ENCODE measurements at places on chromosomes 16 and 17. TPM values are rescaled to one million over a fixed set of nuclear protein-coding genes. Genes with fewer than 3 reads are reported as not detected.

ABCA3 gene
- 18.7 TPM for total RNA-seq

TNRC6C gene
- 68.0 TPM for total RNA-seq

MT1E gene
- 51.2 TPM for total RNA-seq

MYH13 gene
- not detected for total RNA-seq

C16orf74 gene
- total RNA-seq, result not detected

CLEC18B gene
- not detected for total RNA-seq

ARL17A gene
- total RNA-seq, result 4.4 TPM

DNA sequence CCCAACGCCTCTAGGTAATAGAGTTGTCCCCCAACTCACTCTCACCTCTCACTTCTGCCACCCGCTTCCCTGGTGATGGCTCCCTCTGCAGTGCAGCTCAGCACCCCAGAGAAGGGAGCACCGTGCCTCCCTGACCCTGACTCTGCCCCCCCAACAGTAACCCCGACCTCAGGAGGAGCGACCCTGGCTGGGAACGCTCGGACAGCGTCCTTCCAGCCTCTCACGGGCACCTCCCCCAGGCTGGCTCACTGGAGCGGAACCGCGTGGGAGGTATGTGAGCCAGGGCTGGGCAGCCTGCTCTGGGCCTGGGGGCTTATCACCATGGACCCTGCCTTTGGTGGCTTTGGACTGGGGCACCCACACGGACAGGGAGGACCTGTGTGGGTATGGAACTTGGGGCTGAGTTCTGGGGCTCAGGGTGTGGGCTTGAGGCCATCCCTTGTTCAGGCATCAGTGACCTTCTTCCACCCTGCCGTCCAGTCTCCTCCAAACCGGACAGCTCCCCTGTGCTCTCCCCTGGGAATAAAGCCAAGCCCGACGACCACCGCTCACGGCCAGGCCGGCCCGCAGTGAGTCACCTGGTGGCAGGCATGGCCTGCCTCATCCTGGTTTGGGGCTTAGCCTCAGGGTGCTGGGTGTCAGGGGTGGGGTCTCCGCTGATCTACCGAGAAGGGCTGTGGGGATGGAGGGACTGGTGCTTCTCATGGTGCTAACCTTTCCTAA is 6.7 kb upstream of the C17orf107 start:
- no peaks in the 10 kb centered on the region for H3K4me1 ChIP-seq
- no peaks in the 10 kb centered on the region for H3K27me3 ChIP-seq
- H3K4me3 ChIP-seq, result no peak overlapping the region
- no peaks in the 10 kb centered on the region for H3K36me3 ChIP-seq

DNA sequence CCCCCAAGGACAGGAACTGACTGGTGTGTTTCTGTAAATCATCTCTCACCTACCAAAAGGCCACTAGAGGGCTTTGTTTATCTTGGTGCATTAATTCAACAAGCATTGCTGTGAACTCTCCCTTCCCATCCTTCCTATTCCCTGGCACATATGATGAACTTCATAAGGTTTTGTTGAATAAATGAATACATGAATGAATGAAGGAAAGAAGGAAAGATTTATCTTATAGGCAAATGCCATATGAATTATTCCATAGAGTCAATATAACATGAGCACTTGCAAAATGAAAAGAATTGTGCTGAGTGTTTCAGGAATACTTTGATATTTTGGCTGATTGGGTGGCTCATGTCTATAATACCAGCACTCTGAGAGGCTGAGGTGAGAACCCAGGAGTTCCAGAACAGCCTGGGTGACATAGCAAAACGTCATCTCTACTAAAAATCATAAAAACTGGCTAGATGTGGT is 4.3 kb downstream of the SPDYE4 start:
- DNase-seq, result no peak
- H3K4me3 ChIP-seq, result no peak overlapping the region

- H3K4me1 ChIP-seq, result no peaks in the 10 kb centered on the region
- H3K27me3 ChIP-seq, result no peaks in the 10 kb centered on the region
- H3K4me3 ChIP-seq, result no peak overlapping the region
Measured at GRCh38 chr17:83182620-83183101, 103.3 kb downstream of the METRNL start.

DNA sequence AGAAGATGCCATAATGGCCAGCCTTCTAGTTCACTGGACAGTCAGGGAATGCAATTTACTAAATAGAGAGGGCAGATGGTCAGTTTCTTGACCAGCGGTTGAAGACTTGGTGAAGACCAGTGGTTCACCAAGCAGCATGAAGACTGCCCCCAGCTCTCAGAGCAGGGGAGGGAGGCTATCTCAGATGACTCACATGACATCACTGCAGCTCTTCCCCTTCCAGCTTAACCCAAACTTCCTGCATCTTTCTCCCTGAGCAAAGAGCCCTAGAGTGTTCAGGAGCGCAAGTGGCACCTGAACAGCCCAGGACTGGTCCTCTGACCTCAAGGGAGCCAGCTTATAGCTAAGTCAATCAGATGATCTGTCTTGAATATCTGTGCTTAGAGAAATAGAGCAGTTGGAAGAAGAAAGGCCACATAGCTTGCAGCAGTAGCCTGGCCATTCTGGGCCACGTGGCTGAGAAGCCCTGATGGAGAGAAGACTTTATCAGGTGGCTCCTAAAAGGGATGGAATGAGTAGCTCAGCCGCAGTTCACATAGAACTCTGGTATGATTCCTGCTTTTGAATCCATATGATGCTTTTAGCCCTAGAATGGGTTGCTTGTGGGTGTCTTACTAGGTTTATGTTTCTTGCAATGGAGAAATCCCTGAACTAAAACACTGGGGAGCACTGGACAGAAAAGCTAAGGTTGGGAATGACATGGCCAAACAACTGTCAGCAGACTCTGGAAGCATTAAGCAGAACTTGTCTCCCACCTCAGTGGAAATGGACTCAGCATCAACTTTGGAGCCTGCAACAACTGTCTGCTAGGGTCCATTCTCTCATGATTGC is 392.1 kb upstream of the CCL2 start:
- no peaks in the 10 kb centered on the region for H3K36me3 ChIP-seq
- no peaks in the 10 kb centered on the region for H3K27me3 ChIP-seq
- no peak for DNase-seq
- H3K4me3 ChIP-seq, result no peak overlapping the region
- no peaks in the 10 kb centered on the region for H3K4me1 ChIP-seq

- no peak for DNase-seq
- no peak overlapping the region for H3K4me3 ChIP-seq
- no peaks in the 10 kb centered on the region for H3K36me3 ChIP-seq
- H3K27me3 ChIP-seq, result no peaks in the 10 kb centered on the region
Measured at GRCh38 chr16:86818671-86819532, 240.6 kb downstream of the FOXL1 start.

GRCh38 chr17:68108313-68109000 is 72.9 kb downstream of the KPNA2 start:
- no peak overlapping the region for H3K4me3 ChIP-seq
- no peak overlapping the region for H3K27ac ChIP-seq
- no peaks in the 10 kb centered on the region for H3K36me3 ChIP-seq
- H3K27me3 ChIP-seq, result no peaks in the 10 kb centered on the region
- no peak for DNase-seq

GRCh38 chr17:8922451-8922850 is 43.1 kb downstream of the PIK3R5 start:
- no peaks in the 10 kb centered on the region for H3K27me3 ChIP-seq
- H3K36me3 ChIP-seq, result no peaks in the 10 kb centered on the region
- H3K4me3 ChIP-seq, result no peak overlapping the region
- H3K4me1 ChIP-seq, result no peaks in the 10 kb centered on the region
- no peak overlapping the region for H3K27ac ChIP-seq

DNA sequence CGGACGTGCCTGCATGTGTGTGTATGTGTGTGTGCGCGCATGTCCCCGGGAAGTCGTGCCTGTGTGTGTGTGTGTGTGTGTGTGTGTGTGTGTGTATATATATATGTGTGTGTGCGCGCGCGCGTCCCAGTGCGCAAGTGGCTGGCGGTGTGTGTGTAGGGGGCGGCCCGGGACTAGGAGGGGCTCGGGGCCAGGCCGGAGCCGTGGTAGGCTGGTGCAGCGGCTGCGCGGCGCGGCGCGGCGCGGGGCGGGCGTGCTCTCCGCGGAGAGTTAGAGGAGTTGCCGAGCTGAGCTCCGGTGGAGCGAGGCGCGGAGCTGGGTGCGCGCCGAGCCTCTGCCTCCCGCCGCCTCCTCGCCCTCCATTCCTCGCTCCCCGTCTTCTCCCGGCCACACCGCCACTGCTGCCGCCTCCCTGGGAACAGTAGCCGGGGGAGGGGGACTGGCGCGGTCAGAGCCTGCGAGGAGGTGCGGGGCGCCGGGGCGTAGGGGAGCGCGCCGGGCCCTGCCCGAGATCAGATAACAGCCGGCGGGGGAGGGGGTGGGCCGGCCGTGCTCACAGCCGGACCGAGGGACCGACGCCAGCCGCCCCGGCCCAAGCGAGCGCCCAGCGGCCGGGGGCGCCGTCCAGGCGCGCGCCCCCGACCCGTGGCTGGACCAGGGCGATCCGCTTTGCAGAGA is at the start of gene KCNJ12:
Gene KCNJ12 (plus strand): TSS at position 277 of the 678 bp plus-strand sequence. CDS start 38,986 bp downstream, outside the sequence.
- no peaks in the 10 kb centered on the region for H3K36me3 ChIP-seq
- H3K27ac ChIP-seq, result no peak within 1 kb of the TSS
- peaks cover 20% of the 10 kb centered on the region for H3K4me1 ChIP-seq
- H3K27me3 ChIP-seq, result no peaks in the 10 kb centered on the region
- no peak for DNase-seq

- no peak for DNase-seq
- H3K4me3 ChIP-seq, result no peak within 1 kb of the TSS
- H3K4me1 ChIP-seq, result no peaks in the 10 kb centered on the region
- H3K27ac ChIP-seq, result no peak within 1 kb of the TSS
Measured at GRCh38 chr17:3557768-3558583, at the start of gene TRPV3. TSS of gene TRPV3 (minus strand) at chr17:3557812. CDS start at chr17:3554850, 2,962 bp downstream.

- H3K4me1 ChIP-seq, result no peaks in the 10 kb centered on the region
- H3K27ac ChIP-seq, result no peak overlapping the region
- no peaks in the 10 kb centered on the region for H3K27me3 ChIP-seq
- H3K36me3 ChIP-seq, result peaks cover 3% of the 10 kb centered on the region
Measured at GRCh38 chr17:61635913-61636432, 45.0 kb upstream of the NACA2 start.

GRCh38 chr17:75553295-75554110 is 28.0 kb downstream of the LLGL2 start:
- H3K27me3 ChIP-seq, result no peaks in the 10 kb centered on the region
- H3K36me3 ChIP-seq, result no peaks in the 10 kb centered on the region

GRCh38 chr16:8481810-8482209 is 108.5 kb downstream of the TMEM114 start:
- no peak for DNase-seq
- H3K27ac ChIP-seq, result no peak overlapping the region
- H3K4me3 ChIP-seq, result no peak overlapping the region
- H3K4me1 ChIP-seq, result no peaks in the 10 kb centered on the region
- H3K36me3 ChIP-seq, result no peaks in the 10 kb centered on the region
- no peaks in the 10 kb centered on the region for H3K27me3 ChIP-seq

- no peaks in the 10 kb centered on the region for H3K36me3 ChIP-seq
- H3K4me3 ChIP-seq, result no peak overlapping the region
- peak overlapping the region; percentile 99 for H3K27ac ChIP-seq
- H3K4me1 ChIP-seq, result peaks cover 17% of the 10 kb centered on the region
- DNase-seq, result peak; percentile 63
Measured at GRCh38 chr17:17837966-17838962, 1.5 kb upstream of the SREBF1 start.

DNA sequence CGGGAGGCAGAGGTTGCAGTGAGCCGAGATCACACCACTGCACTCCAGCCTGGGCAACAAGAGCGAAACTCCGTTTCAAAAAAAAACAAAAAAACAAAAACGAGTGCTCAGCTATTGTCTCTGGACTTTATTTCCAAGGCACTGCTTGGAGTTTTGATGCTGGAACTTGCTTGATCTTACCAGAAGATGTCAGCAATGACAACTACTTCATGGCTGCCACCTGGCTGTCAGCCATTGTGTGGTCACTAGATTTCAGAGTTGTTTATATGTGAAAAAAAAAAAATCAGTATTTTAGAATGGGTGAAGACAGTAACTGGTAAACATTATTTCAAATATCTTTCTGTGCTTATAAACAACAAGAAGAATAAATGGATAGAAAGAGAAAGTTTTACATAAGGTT is 26.3 kb upstream of the OR4D1 start:
- no peaks in the 10 kb centered on the region for H3K36me3 ChIP-seq
- no peak for DNase-seq
- H3K27me3 ChIP-seq, result no peaks in the 10 kb centered on the region
- no peaks in the 10 kb centered on the region for H3K4me1 ChIP-seq
- H3K27ac ChIP-seq, result no peak overlapping the region

- H3K4me3 ChIP-seq, result no peak overlapping the region
- DNase-seq, result no peak
Measured at GRCh38 chr17:50806141-50806643, 29.2 kb upstream of the WFIKKN2 start.
